LHCN-M2 (cell line): ENCODE measurements at places on chromosomes 11 and 22. TPM values are rescaled to one million over a fixed set of nuclear protein-coding genes. Genes with fewer than 3 reads are reported as not detected.
A peak's percentile ranks its signal among the peaks of the same experiment; 100 is the strongest.

Gene TIGD3
- 0.26 and 0.29 TPM in 2 replicates for total RNA-seq

Gene MRGPRX3
- total RNA-seq, result not detected in 2 replicates

Gene AIFM3
- total RNA-seq, result 0.13 TPM in 1 of 2 replicates, not detected in the other

DNA sequence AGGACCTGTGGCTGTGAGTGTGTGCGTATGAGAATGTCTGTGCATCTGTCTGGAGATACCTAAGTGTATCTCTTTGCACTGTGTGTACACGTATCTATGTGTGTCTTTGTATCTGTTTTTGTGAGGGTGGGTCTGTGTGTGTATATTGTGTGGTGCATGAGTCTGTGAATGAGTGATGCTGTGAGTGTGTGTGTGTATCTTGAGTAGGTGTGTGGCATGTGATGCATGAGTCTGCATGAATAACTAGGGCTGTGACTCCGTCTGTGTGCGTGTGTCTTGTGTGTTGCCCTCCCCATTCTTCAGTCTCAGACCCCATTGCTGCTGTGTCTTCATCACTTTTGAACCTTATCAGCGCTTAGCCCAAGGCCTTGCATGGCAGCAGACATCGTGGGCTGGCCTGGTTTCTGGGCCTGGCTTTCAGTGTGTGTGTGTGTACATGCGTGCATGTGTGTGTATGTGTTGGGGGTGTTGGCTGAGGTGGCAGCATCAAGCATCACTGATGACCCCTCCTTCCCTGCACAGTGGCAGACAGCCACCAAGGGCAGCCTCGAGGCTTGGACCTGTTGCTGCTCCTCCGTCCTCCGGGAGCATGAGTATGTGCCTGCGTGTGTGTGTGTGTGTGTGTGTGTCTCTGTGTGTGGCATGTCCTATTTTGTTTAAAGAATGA, 1.4 kb downstream of the SGSM1 start:
- peak; percentile 11 for DNase-seq

DNA sequence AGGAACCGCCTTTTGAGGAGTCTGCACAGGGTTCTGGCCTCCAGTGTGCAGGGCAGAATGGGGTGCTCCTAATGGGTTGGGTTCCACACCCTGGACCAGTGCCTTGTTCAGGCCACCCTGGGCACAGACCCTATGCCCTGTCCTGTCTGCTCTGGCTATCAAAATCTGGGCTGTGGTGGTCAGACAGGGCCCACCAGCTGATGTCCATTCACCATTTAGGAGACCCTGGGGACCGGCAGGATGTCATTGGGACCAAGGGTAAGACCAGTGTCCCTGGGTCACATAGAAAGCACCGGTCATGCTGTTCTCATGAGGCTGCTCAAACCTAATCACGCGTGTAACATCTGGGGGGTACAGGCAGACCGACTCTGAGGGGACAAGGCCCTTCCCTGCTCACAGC, 37.3 kb downstream of the PARVG start:
- no peak for DNase-seq

GRCh38 chr11:27509908-27510307, 3.3 kb upstream of the LIN7C start:
- DNase-seq, result no peak

- DNase-seq, result no peak
These were observed 35.5 kb upstream of the TTC12 start for GRCh38 chr11:113278925-113279324.

DNA sequence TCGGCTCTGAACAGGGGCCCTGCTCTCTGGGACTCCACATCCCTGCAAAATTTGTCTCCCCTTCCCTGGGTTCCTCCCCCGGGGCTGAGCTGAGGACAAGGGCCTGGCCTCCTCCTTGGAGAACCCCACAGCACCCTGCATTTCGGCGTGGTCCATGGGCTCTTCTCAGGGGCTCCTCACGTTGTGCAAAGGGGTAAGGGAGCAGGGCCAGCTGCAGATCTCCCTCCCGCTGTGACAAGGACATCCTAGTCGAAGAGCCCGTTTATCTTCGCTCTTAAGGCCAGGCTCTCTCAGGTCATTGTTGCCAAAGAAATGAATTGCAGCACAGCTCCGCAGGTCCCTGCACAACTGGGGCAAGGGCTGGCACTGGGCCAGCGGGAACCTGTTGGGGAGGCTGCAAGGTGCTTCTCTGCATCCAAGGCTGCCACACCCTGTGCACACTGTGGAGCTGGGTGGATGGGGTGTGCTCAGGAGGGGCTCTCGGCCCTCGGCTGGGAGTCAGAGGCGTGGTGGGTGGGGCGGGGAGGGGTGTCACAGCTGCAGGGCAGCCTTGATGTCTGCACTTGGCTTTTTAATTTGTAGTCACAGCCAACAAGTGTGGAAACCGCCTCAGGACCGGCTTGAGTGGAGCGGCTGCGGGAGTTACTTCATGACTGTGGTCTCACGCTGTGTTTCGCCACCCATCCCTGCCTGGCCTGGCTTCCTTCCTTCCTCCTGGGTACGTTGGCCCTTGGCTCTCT, 26.6 kb upstream of the SEPTIN5 start:
- DNase-seq, result no peak

DNA sequence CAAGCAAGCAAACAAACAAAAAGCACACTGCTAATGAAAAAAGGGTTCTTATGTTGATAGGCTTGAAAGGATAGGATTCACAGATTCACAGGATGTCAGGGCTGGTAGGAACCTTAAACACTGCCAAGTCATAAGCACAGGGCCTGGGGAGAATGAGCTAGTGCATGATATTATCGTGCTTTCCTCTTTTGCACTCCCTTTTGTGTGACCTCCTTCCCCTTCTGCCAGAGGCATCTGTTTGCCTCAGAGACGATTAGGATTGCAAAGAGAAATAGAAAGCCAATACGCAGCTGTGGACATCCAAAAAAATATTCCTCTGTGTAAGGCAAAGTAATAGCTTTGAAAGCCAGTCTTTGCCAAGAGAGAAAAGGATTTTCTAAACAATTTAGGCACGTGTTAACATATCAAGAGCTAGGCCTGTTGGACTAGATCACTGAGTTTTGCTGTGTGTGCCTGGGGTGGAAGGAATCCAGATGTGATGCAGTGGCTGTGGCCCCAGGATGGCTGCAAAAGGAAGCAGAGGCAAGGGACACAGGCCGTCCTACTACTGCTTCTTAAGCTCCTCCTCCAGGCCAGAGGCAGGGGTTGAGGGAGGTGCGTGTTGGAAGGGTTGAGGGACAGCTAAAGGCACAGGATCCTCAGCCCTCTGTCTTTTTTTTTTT, 30.6 kb downstream of the MCHR1 start:
- no peak for DNase-seq

DNA sequence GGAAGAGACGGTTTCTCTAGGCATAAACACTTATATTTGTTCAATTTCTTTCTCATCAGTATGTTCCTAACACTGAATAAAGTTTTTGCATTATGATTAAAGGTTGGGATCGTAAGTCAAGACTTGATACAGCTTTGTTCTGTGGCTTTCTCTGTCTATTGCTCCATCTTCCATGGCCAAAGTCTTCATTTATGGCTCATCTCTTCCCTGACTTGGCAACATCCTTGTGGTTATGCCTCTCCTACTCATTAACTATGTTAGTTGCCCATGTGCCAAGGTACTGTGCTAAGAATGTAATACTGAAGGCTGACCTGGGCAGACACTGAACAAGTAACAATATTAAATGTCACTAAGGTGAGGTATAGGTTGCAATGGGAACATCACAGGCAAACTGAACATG, 1.6 kb upstream of the ACCSL start:
- DNase-seq, result no peak

DNA sequence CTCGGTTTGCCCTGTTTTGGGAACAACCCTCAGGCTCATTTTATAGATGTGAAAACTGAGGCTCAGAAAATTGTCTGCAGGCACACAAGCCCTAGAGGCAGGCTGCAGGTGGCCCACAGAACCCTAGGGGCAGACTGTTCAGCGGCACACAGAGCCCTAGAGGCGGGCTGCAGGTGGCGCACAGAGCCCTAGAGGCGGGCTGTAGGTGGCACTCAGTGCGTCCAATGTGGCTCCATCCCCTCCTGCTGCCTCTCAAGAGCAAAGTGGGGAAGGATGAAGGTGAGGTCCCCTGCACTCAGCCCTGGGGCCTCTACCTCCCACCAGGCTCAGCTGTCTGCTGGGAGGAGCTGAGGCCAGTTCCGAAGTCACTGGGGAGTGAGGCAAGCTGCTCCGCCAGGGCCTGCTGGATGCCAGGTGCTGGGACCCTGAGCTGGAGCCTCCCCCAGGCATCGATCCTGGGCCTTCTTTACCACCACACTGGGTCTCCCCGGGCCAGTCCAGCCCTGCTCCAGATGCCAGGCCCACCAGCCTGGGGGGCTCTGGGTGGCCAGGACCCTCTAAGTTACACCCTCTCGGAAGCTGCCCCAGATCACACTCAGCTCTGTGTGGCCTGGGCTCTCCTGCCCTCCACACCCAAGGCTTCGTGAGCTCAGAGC, 2.3 kb downstream of the ACY3 start:
- no peak for DNase-seq

DNA sequence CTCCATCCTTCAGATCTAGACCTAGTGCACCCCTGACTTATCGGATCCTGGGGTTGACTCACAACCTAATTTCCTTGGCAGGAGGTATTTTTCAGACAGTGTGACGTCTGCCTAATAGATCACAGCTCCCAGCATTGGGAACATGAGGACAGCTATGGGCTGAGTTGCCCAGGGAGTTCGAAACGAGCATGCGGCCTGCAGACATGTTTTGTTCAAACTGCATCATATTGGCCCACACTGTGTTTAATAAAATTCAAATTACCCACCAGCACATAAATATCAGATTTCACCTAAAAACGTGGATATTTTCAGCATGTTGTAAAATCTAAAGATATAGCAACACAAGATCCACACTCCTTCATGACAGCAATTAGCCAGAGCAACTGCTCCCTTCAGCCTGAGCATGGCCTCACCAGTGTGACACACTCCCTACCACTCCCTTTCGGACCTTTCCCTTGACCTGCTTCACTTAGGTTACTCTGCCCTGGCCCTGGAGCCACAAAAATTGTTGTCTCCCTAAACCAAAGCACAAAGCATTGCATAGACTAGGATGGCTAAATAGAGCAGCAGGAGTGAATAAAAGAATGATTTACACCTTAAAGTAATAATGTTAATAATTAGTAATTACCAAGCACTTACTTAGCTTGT, 53.6 kb upstream of the USP47 start:
- DNase-seq, result no peak

- no peak for DNase-seq
These were observed 13.8 kb downstream of the CHRDL2 start for GRCh38 chr11:74717221-74717969.
